Stimulated activated CD4-positive, alpha-beta T cell treated with anti-CD3 and anti-CD28 coated beads, Interleukin-1b, Interleukin-23, amount 100 ng/mL, for 1 hour (primary cell): ENCODE measurements at places on chromosomes 6 and 20.

- DNase-seq, result no peak
Observed at GRCh38 chr6:45737331-45738056, 278.2 kb downstream of the CLIC5 start.

DNA sequence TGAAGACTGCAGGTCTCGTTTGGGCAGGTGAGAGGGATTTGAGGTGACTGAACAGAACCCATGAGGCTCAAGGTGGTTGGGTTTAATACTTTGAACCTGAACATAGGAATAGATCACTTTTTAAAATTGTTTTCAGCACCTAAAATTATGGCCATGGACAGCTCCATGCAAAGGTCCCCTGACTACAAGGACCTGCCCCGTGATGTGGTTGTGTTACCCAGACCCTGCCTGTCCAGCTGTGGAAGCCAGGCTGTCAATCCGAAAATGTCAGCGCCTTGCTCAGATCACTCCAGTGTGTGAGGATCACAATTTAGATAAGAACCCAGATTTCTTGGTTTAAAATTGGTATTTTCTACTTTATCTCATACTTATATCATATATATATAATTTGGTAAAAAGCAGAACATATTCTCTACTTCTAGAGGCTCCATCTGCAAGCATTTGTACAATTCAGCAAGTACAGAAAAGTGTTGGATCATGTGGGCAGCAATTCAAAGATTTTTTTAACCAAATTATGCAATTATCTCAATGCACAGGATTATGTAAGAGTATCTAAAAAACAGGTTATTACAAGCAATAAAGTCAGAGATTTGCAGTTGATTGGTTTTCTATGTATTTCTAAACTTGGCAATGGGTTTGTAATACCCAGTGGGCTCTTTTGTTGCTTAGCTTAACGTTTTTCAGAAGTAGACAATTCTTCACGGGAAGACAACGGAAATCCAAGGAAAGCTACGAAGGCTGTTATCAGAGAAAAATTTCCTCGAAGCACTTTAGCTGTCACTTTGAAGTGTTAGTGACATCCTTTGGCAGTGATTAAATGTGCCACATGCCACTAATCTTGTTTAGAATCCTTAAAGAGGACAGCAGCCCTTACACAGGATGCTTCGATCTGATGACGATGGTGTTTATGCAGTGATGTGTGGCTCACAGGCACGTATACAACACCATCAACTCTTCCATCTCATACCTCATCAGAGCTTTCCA, 24.1 kb upstream of the RPS6KA2 start:
- no peak for DNase-seq

GRCh38 chr6:37603284-37603683, 94.4 kb downstream of the MDGA1 start:
- DNase-seq, result no peak

DNA sequence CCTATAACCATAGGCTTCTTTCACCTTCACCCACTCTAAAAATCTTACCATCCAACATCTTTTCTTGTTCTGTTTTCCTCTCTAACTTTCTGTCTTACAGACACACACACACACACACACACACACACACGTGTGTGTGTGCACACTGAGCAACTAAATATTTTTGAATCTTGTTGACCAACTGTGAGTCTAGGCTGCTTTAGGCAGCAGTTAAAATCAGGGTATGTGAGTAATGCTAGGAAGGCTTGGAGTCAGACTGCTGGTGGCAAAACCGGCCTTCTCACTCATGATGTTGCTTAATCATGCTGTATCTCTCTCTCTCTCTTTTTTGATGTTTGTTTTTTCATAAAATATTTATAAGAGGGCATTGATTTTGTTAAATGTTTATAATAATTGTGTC, 103.1 kb upstream of the TBX18 start:
- DNase-seq, result no peak

DNA sequence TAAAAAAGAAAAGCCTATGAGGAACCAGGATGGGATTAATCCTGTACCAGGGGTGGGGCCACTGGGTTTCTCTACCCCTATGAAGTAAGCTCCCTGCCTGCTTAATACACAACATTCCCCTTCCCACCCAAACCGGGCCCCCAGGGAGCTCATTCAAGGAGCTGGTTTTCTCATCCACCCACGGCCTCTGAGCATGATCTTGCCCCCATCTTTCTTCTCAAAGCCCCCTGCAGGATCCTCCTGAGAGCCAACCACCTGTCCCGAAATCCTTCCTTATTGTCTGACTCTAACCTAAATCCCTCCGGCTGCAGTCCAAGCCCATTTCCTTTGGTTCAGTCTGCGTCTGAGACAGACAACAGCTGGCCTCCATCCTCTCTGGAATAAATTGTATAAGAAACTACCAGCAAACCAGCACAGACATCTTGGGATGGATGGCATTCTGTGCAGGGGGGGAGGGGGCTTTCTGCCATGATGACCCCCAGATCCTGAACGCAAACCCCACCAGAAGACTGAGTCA, 21.0 kb downstream of the KCNK5 start:
- DNase-seq, result no peak

DNA sequence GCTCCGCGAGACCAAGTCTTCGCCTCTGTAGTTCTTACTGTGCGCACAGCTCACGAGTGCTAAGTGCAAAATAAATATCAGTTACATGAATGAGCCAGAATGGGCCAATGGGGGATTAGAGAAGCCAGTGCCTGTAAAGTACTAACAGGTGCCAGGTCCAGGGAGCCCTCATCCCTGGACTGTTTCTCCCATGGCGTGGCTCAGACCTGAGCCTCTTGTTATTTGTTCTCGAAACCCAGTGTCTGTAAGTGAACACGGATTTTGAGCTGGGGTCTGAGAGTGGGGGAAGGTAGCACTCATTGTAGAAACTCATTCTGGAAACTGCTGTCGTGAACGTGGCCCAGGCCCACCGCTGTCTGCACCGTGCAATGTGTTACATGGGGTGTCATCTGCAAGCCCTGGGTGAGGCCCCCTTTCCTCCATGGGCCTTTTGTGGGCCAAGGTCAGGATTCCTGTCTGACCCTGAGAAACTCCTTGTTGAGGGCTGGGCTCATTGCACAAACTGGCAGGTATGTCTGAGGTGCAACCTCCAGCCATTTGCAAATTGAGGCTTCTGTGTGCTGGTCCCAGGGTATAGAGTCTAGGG, 154.7 kb downstream of the SYCP2 start:
- no peak for DNase-seq
